ENCODE measurements at places on chromosomes 2 and 18.

DNA sequence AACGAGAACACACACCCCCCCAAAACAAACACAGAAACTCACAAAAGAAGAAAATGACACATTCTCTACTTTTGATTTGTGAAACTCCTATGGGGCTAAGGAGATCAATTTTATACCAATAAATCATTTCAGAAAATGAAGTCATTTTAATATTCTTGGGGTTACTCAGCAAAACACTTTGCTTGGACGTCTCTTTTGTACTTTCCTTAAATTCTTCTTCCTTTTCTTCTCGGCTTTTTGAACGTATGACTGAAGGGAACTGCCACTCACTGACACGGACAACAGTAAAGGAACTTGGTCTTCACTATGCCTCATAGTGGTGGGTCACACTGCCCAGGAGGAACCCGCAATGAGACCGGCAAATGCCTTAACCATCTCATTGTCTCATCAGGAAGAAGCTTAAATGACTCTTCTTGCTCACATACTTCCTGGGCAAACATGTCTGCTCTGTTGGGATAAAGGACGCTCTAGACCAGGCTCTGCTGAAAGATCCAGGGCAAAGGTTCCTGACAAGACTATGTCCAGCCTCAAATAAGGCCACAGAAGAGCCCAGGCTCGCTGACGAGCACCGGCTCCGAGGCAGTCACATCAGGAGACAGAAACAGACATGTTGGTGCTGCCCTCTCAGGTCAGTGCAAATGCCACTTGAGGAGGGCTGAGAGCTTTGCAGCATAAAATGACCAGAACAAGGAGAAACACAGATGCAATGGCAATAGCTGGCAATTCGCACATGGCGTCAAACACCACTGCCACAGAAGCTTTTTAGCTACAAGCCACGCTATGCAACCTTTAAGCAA, 205.5 kb downstream of the TGIF1 start:
- DNase-seq, result no peak

DNA sequence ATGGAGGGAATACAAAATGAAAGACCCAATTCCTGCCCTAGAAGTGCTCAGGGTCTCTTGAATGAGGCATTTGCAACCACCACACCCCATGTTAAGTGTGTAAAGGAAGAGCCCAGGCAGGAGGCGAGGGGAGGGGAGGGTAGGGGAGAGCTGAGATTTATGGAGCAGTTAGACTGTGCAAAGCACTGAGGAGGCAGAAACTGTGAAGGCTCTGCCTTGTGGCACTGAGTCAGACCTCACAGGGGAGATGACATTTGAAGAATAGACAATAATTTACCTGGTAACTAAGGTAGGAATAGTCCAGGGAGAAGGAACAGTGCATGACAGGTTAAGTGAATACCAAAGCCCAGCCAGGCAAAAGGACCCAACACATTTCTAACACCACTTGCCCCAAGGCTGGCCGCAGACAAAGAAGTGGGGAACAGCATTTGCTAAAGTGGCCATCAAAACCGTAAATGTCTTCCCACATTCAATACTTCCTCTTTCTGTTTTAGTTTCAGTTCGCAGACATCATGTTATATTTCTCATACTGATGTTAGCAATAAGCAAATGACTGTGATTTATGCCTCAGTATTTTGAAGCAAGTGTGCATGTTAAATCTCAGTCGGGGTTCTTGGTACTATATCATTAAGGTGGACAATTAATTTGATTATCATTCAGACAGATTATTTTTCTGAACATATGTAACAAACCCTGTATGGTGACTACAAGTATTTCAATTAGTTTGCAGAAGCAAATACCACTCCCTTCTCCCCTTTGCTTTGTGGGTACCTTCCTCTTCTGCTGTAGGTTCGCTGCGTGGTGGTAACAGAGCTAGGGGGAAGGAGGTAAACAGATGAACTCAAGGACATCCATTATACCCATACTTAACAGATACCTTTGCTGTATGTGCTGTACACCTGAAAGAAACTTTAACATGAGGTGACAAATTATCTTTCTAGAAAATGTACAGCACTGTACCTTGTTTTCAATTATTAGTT, 27.5 kb downstream of the CDH20 start:
- no peak for DNase-seq

GRCh38 chr18:57951999-57952774, 91.8 kb upstream of the NEDD4L start:
- DNase-seq, result no peak

GRCh38 chr2:23204685-23205242, 180.2 kb upstream of the KLHL29 start:
- DNase-seq, result no peak

DNA sequence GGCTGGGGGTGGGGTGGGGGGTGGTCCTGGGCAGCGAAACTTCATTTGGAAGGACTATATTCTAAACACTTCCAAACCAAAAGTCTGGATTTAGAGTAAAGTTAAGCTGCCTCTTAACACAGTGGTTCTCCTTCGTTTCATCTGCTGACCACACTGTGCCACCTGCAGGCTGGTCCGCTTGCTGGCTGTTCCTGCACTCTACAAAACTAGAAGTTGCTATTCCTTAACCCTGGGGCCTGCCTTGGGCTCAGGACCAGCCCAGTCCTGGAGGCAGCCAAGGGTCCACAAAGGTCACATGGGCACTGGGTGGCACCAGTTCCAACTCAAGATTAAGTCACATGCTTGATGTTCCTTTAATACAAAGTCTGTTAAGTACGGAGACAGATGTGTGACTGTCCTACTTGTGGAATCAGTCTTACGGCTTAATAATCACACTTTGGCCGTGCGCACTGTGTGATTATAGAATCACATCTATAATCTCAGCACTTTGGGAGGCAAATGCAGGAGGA, 195.4 kb downstream of the FAM210A start:
- DNase-seq, result peak; percentile 6

DNA sequence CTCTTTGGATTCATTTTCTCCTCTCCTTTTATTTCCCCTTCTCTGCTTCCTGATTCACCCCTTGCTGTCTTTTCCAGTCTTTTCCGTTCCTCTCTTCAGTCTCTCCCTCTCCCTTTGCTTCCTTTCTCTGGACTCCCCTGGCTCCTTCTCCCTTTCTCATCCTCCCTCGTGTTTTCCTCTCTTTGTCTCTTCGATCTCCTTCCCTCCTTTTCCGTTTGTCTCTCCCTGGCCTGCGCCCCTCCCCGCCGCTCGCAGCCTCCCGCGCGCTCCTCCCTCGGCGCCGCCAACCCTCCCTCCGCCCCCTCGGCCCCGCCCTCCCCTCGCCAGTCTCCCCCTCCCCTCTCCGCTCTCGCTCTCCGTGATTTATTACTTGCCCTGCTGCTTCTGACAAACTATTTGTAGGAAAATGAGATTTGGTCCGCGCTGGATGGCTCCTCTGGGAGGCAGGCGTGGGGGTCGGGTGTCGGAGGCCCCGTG, 46.0 kb upstream of the PAX8 start:
- no peak for DNase-seq

- DNase-seq, result no peak
Observed at GRCh38 chr2:106695919-106696318, 190.0 kb downstream of the ST6GAL2 start.

DNA sequence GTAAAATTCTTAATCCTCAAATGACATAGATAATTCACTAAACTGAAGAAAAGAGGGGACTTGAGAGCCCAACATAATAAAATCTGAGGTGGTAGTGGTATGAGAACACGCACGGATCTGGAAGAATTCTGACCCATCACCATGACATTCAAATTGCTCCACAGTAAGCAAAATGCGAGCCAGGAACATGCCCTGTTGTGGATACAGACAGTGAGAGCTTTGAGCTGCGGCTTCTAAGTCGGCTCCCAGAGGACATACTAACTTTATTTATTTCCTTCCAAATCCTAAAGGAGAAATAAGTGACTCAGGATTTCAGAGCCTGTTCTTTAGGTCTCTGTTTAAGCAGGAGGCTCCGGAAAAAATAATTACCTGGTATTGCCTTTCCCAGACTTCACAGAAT, 143.4 kb upstream of the SMAD7 start:
- no peak for DNase-seq

GRCh38 chr2:16055848-16056580, 115.7 kb downstream of the MYCN start:
- no peak for DNase-seq

DNA sequence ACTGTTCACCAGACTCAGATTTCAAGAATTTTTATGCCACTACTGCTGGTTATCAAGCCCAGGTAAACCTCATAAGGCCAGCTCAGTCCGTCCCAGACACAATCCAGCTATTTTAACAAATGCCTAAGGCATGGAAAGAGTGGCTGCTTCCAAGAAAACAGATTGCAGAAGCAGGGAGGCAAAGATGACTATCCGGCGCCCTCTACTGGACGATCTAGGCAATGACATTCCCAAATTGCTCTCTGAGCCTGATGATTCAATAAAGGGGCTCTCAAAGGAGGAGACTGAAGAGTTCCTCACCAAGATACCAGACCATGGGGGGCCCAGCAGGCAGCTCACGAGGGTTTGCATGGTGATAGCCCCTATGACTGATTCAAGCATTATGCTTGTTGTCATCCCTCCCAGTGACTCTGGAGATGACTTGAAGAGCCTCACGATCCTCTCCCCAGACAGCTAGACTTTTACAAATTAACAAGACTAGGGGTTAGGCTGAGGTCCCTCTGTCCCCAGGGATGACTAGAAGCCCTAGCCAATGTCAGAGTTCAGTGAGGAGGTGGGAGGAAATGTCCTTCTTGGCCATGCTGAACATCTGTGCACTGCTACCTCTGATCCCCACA, 25.0 kb downstream of the SERPINB8 start:
- DNase-seq, result peak; percentile 14

DNA sequence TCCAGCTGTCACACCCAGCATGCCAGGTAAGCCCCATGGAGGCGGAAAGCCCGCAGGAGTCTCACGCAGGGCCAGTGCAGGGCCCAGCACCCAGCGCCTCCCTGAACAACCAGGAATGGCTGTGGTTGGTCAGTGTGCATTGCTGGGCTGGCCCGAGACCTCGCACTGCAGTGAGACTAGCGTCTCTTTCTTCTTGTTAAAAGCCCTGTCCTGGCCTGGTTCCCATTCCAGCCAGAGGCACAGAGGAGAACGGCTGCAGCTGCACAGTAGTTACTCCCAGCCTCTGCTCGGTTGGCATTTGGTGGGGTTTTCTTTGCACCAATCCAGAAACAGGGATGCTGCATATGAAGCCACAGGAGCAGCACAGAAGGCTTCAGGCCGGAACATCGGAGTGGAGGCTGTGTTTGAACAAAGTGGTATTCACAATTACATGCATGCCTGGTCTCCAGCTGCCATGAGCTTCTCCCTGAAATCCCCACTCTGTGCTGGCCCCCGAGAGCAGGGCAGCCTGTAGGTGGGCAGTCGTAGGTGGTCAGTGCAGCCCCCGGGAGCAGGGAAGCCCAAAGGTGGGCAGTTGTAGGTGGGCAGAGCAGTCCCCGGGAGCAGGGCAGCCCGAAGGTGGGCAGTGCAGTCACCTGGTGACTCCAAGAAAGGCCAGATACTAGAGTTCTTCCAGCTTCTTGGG, 163.7 kb upstream of the PXDN start:
- no peak for DNase-seq

- DNase-seq, result no peak
Observed at GRCh38 chr18:64103986-64104385, 44.9 kb downstream of the LINC00305 start.

GRCh38 chr18:42437646-42438045, 482.6 kb downstream of the PIK3C3 start:
- DNase-seq, result no peak

- DNase-seq, result no peak
Observed at GRCh38 chr2:229348128-229348527, 77.0 kb upstream of the PID1 start.

GRCh38 chr2:238441262-238442114, 14.8 kb downstream of the ASB1 start:
- DNase-seq, result no peak

GRCh38 chr18:48481092-48481491, 57.7 kb upstream of the CTIF start:
- no peak for DNase-seq

DNA sequence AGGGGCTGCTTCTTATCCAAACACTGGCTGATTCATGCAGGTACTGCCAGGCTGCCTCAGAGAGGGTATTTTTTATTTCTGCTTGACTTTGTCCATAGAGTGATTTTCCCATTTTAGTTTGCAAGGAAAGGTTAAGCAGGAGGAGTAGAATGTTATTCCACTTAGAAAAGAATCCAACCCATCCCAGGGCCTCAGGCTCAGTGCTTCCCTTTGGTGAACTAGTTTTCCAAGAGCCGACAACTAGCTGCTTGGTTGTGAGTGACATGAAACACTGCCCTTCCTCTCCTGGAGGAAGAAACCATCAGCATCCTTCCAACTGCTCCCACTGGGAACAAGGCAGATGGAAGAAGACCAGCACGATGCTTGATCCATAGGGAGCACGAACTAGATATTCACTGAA, 58.5 kb downstream of the BCL2 start:
- no peak for DNase-seq

DNA sequence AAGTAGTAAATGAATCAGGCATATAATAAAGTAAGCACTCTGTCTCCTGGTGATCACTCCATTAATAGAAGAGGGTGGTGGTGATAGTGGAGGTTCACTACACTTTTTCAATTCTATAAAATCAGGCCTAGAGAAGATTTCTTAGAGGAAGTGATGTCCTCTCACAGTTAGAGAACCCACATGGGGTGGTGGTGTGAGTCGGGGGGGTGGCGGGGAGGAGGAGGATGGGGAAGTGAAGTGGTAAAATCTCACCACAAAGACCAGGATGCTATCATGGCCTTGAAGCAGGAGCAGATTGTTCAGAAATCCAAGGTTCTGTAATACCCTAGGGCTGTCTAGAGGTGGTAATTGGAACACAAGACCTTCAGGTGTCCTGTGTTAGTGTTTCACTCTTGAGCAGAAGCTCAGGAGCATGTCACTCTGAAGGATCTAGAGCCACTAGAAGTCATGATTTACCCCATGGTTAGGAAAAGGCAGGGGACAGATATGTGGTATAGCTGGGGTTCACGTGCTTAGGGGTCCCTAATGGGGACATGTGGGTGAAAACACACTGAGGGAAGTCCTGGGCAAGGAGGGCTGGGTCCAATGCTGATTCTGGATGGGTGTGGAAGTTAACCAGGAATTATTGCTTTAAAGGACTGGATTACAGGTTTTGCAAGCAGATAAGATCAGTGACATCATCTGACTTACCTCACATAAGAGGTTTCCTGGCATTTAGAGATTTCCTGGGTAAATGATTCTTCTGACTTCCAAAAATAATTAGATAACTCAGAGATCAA, 31.0 kb downstream of the RNF125 start:
- no peak for DNase-seq

GRCh38 chr18:45324495-45325113, 290.7 kb upstream of the SLC14A2 start:
- DNase-seq, result peak; percentile 60

- no peak for DNase-seq
Observed at GRCh38 chr2:223681125-223681524, 79.0 kb upstream of the SCG2 start.

DNA sequence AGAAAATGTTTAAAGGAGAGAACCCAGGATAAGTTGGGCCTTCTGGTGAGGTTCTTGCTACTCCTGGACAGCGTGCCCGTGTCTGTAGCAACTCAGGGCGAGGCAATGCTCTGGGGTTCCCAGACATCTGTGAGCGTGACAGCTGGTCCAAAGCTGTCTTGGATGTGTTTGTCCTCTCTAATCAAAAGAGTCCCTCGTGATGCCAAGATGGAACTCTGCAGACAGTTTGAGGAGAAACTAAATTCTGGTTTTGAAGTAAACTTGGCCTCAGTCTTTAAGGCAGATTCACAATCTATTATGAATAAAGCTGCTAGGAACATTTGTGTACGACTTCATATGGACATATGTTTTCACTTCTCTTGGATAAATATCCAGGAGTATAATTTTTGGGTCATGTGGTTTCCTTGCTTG, 47.3 kb downstream of the TMEM17 start:
- no peak for DNase-seq

Data from BJ (cell line).